ENCODE measurements at places on chromosomes 2 and 18. TPM values are rescaled to one million over a fixed set of nuclear protein-coding genes. Genes with fewer than 3 reads are reported as not detected.

The DQX1 gene
- 0.63 TPM for total RNA-seq

The CRACDL gene
- 0.40 TPM for total RNA-seq

The IGFBP2 gene
- 183 TPM for total RNA-seq

DNA sequence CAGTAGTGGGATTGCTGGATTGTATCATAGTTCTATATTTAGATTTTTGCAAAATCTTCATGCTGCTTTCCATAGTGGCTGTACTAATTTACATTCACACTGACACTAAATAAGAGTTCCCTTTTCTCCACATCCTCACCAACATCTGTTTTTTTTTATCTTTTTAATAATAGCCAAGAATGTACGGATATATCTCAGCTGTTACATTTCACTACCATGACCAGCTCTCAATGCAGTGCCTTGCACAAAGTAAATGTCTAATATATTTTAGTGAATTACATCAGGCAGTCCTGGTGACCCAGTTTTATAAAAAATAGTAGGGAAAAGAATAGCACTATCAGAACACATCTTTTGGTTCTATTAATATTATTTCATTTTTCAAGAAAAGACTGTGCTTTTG lies 161.8 kb downstream of the LNPK start:
- no peak for DNase-seq
- no peaks in the 10 kb centered on the region for H3K36me3 ChIP-seq
- no peak overlapping the region for H3K4me3 ChIP-seq
- H3K4me1 ChIP-seq, result peaks cover 20% of the 10 kb centered on the region
- peaks cover 13% of the 10 kb centered on the region for H3K27me3 ChIP-seq

GRCh38 chr2:57869758-57870344 lies 176.8 kb upstream of the VRK2 start:
- peaks cover 68% of the 10 kb centered on the region for H3K4me1 ChIP-seq
- H3K4me3 ChIP-seq, result no peak overlapping the region
- no peaks in the 10 kb centered on the region for H3K36me3 ChIP-seq
- H3K27me3 ChIP-seq, result no peaks in the 10 kb centered on the region

All from PC-3 (cell line).